ENCODE measurements at places on chromosomes 3 and 15. TPM values are rescaled to one million over a fixed set of nuclear protein-coding genes. Genes with fewer than 3 reads are reported as not detected.
A peak's percentile ranks its signal among the peaks of the same experiment; 100 is the strongest.

- no peak for DNase-seq
These were observed 2.6 kb downstream of the MEX3B start for GRCh38 chr15:82043130-82043673.

DNA sequence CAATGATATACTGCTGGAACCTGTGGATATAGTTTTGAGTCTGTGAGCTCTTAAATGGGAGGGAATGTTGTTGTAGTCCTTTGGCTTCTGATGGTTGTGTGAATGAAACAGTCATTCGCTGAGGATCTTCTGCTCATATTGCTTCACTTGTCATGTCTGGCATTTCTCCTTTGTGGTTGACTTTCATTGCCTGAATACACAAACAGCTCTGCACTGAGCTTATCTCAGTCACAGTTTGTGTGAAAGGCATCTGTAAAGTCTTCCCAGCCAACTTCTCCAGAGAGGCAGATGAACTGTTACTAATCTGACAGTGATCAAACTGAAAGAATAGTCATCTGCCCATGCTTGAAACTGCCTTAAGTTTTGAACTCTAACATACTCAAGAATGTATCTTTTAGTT, 59.8 kb downstream of the TMED3 start:
- DNase-seq = no peak

GRCh38 chr15:65363766-65364165, 14.0 kb downstream of the IGDCC3 start:
- DNase-seq = no peak

DNA sequence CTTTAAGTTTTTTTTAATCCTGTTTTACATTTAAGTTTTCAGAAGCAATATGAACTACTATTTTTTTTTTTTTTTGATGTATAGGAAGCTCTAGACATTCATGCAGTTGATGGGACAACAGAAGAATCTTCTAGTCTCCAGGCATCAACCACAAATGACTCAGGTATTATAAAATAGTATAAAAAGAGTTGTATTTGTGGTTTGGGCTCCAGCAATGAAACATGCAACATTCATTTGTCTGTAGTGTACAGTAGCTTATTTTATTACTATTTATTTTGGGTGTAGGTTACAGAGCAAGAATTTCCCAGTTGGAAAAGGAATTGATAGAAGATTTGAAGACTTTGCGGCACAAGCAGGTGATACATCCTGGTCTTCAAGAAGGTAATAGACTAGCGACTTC, 38.6 kb downstream of the MGA start:
- no peak for DNase-seq

DNA sequence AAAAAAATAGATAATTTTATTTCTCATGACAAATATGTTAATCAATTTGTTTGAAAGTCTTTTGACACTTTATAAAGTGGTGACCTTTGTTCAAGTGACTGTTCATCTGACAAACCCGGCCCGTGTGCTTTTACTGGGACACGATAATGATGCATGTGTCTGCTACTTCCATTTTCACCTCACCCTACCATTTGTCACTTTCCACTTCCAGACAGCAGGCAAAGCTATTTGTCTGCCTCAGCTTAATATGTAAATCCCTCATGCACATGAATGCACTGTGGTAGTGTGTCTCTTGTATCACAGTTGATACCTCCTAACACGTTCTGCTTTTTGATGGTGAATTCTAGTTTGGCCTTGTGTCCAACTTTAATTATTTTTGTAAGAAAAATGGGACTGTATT, 204.3 kb downstream of the BBX start:
- DNase-seq = no peak

Gene ENTPD3
- 0.79 TPM for total RNA-seq

Gene MESP2
- 0.30 TPM for total RNA-seq

DNA sequence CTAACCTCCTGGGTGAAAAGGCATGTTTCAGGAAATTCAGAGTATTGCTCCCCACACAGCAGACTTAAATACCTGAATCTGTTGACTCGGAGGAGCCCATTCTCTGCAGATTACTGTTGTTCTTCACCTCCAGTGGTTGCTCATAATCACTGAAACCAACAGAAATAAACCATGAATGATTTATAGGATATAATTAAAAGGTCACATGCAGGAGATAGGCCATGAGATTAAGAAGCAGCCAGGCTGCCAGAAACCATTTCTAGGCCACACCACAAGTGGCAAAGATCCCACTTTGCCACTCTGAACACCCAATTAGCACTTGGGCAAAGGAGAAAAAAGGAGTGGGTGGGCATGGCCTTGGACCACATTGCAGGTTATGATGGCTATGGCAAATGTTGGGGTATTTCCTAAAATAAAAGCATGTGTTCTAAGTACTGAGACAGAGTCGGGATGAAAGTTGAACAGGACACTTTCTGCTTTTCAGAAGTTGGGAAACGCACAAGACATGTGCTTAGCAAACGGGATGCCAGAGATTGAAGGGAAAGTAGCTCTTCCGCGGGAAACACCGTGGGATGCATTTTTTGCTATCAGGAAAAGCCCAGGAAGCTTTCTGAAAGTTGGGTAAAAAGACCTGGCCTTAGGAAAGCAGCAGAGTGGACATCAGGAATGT, 1.5 kb downstream of the CDC25A start:
- DNase-seq = no peak

Gene KBTBD12
- 3.1 TPM for total RNA-seq

DNA sequence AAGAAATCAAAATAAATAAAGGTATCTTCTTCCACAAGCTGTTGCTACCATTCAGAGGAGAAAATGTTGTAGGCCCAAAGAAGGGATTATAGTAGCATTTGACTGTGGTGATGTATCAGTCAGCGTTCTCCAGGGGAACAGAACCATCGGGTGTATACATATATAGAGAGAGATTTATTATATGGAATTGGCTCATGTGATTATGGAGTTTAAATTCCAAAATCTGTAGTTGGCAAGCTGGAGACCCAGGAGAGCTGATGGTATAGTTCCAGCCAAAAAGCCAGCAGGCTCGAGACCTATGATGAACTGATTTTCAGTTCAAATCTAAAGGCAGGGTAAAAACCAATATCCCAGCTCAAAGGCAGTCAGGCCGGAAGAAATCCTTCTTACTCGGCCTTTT, 7.4 kb upstream of the SPG21 start:
- peak; percentile 32 for DNase-seq

DNA sequence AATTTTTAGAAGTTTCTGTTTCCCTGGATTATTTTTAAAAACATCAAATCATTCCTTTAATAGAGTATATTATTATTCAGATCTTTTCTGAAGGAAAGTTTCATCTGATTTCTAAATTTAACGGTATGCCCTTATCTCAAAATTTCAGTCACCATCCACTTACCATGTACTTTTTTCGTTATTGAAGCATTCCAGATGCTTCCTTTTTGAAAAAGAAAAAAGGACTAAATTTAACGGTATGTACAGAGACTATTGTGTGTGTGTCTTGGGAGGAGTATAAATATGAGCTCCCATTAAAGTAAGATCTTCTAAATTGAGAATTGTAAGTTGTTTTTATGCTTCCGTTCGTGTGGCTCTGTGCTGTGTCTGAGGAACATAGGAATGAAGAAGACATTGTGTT, 517.4 kb upstream of the GOLIM4 start:
- no peak for DNase-seq

- DNase-seq = no peak
These were observed 256.5 kb upstream of the NECTIN3 start for GRCh38 chr3:110815008-110815583.

DNA sequence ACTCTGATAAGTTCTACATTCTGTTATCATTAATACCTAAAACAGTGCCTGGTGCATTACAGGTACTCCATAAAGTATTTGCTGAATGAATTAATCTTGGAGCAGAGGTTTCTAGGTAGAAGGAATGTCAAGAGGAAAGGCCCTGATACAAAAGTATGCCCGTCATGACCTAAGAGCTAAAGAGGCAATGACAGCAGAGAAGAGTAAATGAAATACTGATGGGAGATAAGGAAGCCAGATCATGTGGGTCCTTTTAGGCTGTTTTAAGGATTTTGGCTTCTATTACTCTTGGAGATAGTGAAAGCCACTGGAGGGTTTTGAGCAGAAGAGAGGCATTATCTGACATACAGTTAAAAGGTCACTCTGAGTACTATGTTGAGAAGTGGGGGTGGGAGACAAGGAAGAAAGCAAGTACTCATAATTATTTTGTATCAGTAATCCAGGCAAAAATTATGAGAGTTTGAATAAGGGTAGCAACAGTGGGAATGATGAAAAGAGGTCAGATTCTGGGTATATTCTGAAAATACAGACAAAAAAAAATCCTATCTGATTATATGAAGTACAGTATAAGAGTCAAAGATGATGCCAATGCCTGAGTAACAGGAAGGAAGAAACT, 48.3 kb downstream of the DENND4A start:
- no peak for DNase-seq

Measured in skin of body (tissue), 3 donors.